Stimulated activated CD8-positive, alpha-beta memory T cell treated with anti-CD3 and anti-CD28 coated beads, Interleukin-15, amount 100 ng/mL, for 24 hours (primary cell): ENCODE measurements at places on chromosomes 5 and 9.

DNA sequence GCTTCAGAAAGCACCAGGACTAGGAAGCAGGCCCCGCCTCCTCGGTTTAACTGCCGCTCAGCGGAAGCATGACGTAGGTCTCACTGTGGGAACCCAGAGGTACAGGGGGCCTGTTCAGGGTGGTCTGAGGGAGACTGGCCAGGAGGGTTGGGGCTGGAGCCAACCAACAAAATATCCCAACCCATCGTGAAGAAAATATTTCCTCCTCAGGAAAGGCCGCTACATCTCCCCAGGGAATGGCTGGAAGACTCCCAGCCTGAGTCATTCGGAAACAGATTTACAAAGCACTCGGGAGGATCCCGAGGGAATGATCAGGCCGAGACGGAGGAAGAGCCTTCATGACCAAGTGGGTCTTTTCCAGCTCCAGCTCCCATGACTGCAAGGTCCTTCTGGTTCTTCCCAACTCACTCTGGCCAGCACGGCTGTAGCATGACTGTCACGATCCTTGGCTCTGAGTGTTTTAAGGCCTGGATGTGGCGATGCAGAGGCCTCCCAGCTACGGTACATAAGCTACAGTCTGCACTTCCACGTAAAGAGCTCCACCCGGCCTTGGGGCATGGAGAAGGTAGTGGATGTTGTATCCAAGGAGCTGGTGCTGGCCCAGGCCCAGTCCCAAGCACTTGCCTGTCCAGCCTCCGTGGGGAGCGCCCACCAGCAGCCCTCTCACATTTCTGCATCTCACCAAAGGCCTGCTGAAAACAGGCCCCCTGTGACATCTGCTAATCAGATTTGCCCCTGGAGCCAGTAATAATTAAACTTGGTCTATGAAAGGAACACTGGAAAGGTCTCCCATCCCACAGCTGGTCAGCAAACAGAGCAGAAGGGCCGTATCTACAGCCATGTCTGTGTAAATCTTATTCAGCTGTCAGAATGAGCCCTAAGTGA, 100.6 kb downstream of the LHFPL2 start:
- no peak for DNase-seq

- no peak for DNase-seq
These were observed 69.0 kb downstream of the LIX1 start for GRCh38 chr5:97073420-97073819.

DNA sequence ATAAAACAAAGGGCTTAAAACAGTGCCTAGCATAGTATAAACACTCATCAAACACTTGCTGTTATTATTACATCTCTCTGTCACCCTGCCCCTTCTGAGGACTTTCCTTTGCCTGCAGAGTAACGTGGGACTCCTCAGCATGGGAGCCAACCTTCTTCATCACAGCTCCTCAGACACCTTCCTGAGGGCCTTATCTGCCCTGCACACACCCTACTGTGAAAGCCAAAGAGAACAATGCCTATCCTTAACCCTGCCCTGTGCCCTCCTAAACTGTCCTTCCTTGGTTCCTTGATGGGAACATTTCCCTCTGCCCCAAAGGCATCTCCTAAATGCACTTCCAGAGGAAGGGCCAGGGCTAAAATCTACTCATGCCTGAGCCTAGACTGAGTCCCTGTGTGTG, 20.6 kb upstream of the HAND1 start:
- no peak for DNase-seq

DNA sequence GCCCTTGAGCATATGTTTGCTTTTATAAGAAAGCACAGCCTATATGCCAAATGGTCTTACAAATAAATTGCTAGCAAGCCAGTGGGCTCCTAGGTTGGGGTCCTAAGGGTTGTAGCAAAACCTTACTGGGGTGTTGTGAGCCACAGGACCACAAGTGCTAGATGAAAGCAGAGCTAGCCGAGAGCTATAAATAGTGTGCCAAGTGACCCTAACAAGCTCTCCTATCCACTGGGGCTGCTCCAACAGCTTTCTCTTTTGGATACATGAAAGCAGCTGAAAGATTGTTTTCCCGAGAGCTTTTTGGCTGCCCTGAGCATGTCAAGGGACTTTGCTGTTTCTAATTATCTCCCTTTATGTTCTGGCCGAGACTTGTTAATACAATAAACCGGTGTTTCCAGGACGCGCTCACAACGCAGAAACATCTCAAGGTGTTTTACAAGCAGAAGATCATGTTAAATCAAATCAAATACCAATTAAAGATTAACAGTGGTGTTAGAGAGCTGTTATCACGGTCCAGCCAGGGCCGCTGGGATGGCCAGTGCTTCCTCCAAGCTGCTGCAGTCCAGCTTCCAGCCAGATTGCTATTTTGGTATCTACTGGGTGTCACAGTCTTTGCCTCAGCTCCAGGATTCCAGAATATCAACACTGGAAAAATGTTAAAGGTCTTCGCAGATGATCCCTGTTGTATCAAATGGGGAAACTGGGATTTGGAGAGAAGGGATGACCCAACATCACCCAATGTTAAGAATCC, 351.0 kb downstream of the ASTN2 start:
- no peak for DNase-seq

DNA sequence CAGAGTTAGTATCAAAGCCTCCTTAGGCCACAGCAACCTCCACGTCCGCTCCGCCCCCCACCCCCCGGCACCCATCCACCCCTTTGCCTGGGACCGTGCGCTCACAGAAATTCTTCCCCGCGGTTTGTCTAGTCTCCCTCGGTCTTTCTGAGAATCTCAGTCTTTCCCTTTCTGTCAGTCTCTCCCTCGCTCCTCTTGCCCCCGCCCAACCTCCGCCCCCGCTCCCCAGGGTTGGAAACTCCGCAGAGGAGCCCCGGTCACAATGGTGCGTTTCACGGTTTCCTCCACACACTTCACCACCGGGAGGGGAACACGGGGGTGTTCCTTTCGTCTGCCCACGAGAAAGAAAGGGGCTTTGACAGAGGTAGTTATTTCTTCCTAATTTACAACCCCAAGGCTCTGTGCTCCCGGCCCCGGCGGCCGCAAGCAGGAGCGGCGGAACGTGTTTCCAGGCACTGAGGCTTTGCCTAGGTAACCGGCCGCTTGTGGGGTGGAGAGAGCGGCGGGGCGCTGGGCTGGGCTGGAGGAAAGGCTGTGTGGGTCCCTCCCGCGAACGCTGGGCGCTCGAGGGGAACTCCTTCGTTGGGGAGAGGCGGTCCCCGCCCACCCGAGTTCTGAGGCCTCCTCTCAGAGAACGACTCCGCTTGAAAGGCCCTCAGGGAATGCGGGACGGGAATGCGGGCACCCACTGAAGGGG, 2.1 kb downstream of the NR4A3 start:
- DNase-seq = peak; percentile 31

- DNase-seq = no peak
These were observed 2.1 kb upstream of the ALDH1B1 start for GRCh38 chr9:38390442-38390841.

GRCh38 chr9:129382281-129383018, 204.4 kb upstream of the IER5L start:
- DNase-seq = no peak

DNA sequence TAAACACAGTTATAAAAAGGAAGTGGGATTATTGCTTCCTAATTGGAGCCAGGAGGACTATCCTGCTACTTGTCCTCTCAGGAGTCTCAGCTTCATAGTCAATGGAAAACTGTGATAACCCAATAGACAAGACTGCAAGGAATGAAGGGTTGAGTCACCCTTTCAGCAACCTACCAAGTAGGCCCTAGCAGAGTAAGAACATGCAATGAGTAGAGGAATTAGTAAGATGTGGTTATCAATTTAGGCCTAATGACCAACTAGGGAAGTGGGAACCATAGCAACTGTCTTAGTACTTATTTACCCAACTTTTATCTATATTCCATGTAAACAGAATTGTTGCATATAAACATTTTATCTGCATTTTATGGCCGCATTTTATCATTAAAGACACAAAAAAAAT, 310.1 kb downstream of the RFX3 start:
- no peak for DNase-seq

GRCh38 chr9:94927762-94928670, 201.5 kb downstream of the AOPEP start:
- DNase-seq = no peak

GRCh38 chr5:10310066-10310779, 2.5 kb upstream of the CMBL start:
- DNase-seq = no peak

DNA sequence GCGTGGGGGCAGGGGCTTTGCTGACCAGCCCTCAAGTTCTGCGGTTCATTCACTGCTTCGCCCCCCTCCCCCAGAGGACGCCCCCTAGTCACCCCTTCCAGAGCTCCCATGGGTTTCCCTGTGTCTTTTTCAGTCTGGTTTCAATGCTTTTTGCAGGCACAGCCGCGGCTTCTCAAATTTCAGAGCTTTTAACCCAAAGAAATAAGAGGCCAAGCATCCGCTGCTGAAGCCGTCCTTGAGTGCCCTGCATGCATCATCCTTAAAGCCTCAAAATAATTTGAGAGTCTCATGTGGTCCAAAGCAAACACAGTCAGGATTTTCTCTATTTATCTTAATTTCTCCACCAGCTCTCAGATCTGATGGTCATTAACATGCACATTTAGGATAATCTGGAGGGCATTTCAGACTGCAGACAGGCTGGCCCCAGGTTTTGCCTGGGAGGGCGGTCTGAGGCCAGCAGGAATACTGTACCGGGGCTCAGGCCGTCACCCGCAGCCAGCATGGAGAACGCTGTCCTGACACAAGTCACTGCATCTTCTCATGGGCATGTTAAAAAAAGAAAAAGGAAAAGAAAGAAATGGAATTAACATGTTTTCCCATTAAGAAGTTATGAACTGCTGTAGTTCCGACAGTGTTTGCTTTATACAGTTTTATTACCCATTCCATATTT, 420.8 kb upstream of the IRX4 start:
- no peak for DNase-seq

DNA sequence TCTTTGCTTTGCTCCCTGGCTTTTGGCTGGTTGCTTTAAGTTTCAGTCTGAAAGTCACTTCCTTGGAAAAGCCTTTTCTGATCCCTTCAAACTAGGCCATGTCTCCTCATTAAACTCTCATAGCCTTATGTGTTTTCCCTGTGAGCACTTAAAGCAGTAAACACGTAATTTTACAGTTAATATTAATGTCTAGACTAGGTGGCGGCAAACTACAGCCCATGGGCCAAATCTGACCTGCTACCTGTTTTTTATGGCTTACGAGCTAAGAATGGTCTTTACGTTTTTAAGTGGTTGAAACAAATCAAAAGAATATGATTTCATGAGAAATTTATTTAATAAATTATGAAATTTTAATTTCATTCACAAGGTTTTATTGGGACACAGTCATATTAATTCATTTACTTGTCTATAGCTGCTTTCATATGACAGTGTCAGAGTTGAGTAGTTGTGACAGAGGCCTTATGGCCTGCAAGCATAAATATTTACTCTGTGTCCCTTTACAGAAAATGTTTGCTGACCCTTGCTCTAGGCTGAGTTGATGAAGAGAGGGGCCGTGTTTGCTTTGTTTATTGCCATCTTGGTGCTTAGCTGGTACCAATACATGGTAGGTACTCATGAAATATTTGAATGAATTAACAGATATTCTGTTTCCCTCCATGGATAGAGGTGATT, 7.4 kb downstream of the SLC44A1 start:
- no peak for DNase-seq

- no peak for DNase-seq
These were observed 75.5 kb upstream of the CDK20 start for GRCh38 chr9:88049677-88050307.

DNA sequence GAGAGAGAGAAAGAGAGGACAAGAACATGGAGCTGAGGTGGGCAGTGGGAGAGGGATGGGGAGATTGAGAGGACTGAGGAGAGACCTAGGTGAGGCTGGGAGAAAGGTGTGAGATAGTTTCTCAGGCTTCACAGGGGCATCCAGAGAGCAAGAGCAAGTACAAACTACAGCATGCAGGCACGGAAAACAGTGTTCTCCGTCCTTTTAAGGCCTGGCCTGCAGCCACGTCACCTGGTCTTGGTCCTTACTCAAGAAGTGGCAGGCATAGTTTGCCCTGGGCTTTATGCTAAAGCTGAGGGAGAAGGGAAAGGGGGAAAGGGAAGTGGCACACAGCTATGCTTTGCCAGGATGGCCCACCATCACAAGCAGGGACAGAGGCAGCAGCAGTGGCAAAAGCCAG, 65.7 kb downstream of the SIL1 start:
- no peak for DNase-seq

DNA sequence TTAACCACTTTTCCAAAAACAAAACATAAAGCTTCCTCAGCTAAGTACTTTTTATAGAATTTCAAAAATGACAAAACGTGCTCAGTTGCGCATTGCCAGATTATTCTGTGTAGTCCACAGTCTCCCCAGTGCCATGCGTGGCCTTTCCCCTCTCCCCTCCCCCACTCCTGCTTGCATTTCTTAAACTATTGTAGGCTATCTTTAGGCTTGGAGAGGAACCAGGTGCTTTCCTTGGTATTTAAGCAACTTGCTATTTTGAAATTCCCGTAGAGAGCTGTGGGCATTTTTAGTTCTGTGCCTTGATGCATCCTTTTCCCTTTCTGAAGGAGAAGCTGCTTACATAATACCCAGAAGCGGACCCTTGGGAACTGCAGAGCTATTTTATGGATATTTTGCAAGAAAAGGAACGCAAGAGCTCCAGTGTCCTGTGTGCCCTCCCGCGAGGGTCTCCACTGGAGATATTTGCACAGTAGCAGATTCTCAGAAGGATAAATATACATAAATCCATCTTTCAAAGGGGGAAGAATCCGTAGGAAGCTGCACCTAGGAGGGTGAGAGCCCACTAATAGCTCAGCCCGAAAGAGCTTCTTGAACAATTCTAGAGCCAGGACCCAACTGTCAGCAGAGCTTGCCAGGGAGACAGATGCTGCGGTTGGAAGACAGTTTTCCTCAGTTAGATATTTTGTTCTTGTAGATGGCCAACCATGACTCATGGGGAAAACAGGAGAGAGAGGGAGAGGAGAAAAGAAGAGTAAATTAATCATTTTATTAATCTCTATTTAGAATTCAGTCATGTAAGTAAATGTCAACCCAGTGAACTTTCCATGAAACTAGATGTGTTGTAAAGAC, 1298.3 kb upstream of the WWC1 start:
- DNase-seq = no peak

DNA sequence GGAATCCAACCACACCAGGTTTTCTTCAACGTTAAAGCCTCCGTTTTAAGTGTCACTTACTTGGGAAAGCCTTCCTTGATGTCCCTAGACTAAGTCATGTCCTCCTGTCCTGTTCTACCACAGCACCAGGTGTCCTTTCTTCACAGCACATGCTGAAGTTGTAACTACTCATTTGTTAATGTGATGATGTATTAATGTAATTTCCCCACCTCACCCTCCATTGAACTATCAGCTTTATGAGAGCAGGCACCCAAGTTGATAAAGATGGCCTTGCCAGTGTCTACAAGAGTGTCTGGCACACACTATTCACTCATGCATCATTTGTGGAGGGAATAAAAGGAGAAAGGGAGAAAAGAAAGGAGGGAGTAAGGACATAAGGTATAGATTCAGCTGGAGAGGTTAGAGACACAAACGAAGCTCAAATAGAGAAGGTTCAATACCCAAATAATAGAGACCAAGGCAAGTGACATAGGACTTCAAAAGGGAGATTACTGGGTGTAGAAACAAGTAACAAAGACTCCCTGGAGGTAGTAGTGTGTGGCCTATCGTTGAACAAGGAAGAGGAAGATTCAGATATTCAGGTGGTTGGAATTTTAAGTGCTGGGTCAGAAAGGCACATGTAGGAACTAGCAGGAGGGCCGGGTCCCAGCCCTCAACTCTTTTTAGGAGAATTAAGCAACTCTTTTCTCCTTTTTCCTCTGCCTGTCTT, 6.6 kb downstream of the ITK start:
- DNase-seq = no peak
